Stimulated activated CD8-positive, alpha-beta memory T cell treated with anti-CD3 and anti-CD28 coated beads, Interleukin-12 subunit alpha, Interleukin-12 subunit beta, amount 100 ng/mL, for 4 hours (primary cell): ENCODE measurements at places on chromosomes 4 and X.

DNA sequence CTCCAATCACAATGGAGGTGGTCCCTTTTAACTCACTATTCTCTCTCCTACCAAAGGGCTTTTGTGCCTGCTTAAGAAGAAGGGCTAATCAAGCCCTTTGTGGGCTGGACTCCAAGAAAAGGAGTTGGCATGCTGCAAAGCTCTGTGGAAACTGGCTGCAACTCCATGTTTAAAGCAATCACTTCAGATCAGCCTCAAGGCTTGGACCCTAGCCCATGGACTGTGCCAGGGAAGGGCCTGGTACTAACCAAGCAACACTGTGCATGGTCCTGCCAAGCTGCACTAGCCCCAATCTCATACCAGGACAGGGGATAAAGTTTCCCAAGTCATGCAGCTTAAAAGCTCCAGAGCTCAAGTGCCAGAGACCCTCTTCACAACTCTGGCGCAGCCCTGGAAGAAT lies 86.7 kb downstream of the ATP8A1 start:
- DNase-seq: no peak

- DNase-seq: no peak
Observed at GRCh38 chrX:34053931-34054330, 78.2 kb downstream of the FAM47A start.

DNA sequence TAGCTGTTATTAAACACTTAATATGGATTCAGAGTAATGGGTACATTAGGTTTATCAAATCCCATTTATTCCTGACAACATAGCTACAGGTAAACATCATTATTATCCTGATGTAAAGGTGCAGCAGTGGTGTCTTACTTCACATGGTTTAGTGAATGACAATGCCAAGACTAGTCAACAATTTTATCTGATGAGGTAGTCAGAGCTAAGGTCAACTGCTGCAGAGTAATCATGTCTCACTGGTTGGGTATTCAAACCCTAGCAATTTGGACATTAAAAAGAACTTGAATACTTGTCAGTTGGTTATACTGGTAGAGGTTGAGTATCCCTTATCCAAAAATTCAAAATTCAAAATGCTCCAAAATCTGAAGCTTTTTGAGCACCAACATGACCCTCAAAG lies 117.6 kb downstream of the MAB21L2 start:
- DNase-seq: no peak

DNA sequence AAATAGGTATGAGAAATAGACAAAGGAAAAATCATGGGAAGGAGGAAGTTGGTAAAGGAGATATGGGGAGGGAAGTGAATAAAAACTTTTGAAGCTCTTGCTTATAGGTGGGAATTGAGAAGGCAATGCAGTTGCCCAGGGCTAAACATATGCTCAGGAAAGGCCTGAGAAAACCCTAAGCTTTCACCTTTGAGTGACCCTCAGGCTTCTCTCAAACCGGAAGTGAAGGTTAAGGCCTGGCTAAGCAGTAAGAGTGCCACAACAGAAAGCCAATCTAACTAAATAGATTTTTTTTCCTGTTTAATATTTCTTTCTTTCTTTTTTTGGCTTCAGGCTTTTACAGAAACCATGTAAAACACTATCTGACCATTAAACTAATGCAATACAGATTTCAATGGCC lies 69.5 kb upstream of the GABRA3 start:
- DNase-seq: no peak

- no peak for DNase-seq
Observed at GRCh38 chr4:151175233-151175632, 75.8 kb downstream of the RPS3A start.

DNA sequence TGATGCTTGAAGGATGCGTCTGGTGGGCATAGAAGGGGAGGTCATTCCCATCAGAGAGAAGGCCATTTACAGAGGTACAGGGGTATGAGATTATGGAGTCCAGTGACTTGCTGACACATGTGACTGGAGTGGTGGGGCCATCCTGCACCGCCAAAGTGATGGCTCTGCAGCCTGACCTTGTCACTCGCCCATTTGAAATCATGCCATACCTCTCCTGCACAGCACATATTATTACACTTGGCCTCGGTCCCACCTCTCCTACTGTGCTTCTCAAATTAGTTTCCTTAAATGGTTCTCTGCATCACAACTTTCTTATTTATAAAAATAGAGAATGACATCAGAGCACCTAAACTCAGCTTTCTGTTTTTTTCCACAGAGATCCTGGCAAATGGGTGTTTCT lies 60.7 kb upstream of the HAND2 start:
- DNase-seq: no peak

DNA sequence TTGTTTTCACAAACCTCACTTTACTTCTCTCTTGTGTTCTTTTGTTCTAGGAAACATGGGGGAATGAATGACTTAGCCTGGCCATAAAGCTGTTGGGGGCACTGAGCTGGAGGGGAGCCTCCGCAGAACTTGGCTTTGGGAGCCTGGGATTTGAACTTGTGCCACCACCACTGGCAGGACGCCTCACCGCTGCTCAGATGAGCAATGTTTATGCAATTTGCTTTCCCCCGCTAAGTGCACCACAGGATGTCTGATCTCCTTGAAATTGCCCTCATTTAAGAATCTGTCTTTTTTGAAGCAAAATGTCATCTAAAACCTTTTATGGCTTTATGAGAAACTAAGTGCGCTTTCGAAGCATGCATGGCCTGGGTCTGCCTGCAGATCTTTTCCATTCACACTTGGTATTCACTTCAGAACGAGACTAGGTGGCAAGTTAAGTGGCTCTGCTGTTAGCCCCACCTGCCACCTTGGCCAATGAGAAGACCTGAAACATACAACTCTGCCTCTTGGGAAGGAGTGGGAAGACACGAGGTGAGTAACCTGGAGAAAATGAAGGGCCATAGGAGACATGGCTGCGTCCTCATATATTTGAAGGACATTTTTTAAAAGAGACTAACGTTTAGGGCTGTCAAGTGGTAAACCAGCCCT lies 119.3 kb downstream of the LDB2 start:
- no peak for DNase-seq

DNA sequence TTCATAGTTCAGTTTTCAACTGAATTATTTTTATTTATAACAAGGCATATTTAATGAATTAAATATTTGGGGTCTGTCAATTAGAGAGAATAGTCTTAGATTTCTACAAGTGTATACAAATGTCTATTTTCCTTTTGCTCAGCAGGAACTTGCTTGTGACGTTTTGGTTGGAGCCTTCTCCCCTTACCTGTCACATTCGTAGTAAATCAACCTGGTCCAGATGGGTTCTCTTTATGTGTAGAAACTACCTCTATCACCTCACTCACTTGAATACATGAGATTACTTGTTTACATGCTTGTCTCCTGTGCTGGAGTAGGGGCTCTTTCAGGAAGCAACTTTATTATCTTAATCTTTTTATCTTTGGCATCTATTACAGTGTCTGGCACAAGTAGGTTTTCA lies 938.3 kb upstream of the IGFBP7 start:
- DNase-seq: no peak

GRCh38 chr4:153735906-153736461 lies 23.8 kb downstream of the RNF175 start:
- DNase-seq: no peak

GRCh38 chrX:149799938-149800337 lies 18.2 kb downstream of the MAGEA9 start:
- no peak for DNase-seq

- no peak for DNase-seq
Observed at GRCh38 chrX:110440016-110440805, 81.6 kb downstream of the RTL9 start.

DNA sequence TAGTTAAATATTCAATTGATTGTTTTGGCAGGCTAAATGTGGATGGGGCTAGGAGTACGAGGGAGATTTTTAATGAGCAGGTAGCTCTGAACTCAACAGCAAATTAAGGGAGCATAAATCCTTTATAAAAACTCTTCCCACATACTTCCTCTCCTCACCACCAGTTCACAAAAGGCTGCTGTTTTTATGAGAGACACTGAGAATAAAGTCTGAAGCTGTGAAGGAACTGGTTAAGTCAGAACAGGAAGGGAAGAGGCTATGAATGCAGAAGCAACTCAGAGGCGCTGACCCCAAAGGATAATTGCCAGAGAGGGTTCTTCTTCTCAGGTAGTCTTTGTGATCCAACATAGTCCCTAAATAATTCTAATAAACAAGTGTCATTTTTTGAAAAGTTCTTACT lies 406.1 kb downstream of the GPM6A start:
- no peak for DNase-seq

DNA sequence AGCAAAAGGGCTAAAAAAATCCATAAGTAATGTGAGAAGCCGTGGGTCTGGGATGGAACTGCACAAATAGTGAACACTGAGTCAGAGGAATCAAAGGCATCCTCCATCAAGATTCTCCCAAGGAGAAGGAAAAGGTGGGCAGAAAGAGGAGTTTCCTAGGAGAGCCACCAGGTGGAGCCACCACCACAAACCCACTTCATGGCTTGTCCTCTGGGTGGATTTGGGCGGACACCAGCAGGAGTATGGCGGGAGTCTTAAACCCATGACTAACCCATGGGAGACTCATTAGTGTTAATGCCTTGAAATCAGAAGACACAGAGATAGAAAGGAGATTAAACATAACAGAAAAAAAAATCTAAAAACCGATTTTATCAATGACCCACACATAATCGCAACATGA lies 147.7 kb downstream of the SH3KBP1 start:
- no peak for DNase-seq

DNA sequence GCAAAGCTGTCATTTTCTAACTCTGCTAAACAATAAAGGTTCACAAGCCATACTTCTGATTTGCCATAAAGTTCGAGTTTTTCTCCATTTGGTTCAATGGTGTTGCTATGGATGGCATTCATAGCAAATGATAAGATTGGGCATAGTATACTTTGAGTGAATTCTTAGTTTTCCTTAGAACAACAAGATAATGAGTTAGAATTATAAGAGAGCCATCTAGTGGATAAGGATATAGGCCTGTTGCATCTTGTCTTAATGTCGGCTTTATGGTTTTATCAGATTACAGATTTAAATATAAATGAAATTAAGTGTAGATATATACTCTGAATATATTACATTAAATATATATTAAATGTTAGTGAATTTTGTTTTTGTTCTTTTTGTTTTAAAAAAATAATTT lies 644.6 kb downstream of the IL1RAPL1 start:
- DNase-seq: no peak

DNA sequence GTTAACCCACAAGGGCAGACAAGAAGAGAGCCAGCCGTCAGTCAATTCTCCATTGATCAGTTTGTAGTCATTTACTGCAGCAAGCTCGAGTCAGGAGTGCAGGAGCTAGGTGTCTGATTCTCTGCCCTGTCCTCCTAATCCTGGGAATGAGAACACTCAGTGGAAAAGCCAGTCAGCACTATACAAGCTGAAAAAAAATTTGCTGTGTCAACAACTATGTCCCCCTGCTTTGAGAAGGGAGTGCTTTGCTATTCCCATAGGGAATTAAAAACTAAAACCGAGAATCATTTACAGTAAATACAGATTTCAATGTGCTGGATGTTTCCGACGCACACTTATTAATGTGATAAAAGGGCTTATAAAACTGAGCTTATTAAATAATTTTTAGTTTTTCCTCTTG lies 84.2 kb downstream of the GRIA2 start:
- no peak for DNase-seq

- no peak for DNase-seq
Observed at GRCh38 chrX:78199851-78200250, 60.4 kb upstream of the TAF9B start.

DNA sequence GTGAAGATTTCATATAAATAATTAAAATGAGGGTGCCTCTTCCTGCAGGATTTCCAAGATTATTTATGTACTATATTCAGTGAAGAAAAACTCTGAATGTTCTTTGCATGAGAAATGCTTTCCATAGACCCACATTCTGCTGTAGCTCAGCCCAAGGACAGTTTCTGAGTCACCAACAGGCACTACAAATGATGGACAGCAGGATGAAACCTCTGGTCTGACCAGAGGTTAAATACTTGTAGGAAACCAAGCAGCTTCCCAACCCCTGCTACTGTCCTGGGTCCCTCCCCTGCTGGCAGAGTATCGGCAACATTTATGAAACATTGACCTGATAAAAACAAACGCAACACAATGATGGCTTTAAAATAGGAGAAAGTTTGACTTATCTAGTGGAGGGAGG lies 73.1 kb downstream of the CXXC4 start:
- DNase-seq: no peak

GRCh38 chrX:51026862-51027261 lies 116.3 kb downstream of the BMP15 start:
- DNase-seq: no peak

- DNase-seq: no peak
Observed at GRCh38 chr4:180028682-180029081, 2214.5 kb upstream of the TENM3 start.

- DNase-seq: no peak
Observed at GRCh38 chr4:185358959-185359358, 36.8 kb downstream of the LRP2BP start.

GRCh38 chrX:112147206-112147605 lies 64.6 kb upstream of the TRPC5 start:
- no peak for DNase-seq

GRCh38 chr4:20044966-20045365 lies 206.7 kb upstream of the SLIT2 start:
- DNase-seq: no peak

- no peak for DNase-seq
Observed at GRCh38 chr4:147104768-147105167, 159.1 kb upstream of the TTC29 start.

DNA sequence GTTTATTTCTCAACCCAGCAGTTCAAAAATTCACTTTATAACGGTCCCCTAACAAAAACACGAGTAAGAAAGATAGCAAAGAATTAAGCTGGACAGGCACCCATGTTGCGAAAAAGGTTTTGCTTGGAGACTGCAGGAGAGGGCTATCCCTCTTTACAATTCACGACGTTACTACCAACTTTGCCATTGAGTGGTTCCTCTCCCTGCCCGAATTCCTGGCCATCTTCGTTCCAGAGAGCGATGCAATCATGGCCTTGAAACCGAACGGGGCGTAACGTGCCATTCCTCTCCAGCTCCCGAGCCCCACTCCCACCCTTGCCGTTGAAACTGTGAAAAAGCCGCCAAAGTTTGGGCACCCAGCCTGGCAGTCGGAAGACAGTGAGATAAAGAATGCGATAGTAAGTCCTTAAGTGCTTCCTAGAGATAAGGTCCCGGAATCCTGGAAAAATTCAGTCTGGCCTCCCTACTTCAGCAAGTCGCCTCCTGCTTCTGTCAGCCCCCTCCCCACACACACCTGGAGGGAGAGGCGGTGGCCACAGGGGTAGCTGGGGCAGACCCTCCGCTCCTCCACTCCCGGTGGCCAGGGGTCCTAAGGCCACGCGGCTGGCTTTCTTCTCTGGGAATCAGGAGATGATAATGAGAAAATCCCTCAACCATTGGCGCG lies 65.2 kb downstream of the FBXO8 start:
- no peak for DNase-seq

GRCh38 chrX:150018931-150019361 lies 80.7 kb upstream of the EOLA2 start:
- no peak for DNase-seq

DNA sequence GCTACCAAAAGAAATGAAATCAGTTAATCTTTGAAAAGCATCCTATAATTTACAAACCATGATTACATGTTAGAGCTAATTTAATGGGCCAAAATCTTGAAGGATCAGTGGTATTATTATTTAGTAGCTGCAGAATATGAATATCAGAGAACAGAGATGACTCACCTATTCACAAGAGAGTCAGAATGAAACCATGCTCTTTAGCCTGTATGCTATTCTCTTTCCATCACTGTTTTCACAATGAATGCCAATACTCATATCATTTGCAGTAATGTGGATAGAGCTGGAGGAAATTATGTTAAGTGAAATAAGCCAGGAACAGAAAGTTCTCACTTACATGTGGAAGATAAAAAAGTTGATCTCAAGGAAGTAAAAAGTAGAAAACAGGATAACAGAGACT lies 414.1 kb downstream of the CENPC start:
- DNase-seq: no peak

GRCh38 chr4:29423836-29424721 lies 1296.1 kb upstream of the PCDH7 start:
- DNase-seq: no peak
